Liver (tissue), 10 donors: ENCODE measurements at places on chromosomes 1 and 21. TPM values are rescaled to one million over a fixed set of nuclear protein-coding genes. Genes with fewer than 3 reads are reported as not detected.

DNA sequence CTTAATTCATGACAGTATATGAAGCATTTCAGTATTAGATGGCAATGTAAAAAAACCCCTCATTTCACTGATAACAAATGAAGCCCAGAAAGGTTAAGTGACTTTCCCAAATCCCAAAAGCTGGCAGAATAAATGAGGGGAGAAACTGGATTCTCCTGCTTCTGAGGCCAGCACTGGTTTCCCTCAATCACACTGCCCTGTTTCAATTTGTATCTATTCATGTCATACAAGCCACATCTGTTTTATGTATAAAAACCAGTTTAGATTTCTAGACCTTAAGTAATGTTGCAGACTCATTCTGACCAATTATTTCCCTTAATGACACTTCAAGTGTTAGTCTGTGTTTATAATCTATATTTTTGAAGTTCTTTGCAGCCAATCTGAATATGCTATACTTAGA is 16.8 kb downstream of the PLPPR4 start:
- H3K36me3 ChIP-seq, result no peaks in the 10 kb centered on the region
- H3K27me3 ChIP-seq, result no peaks in the 10 kb centered on the region
- no peak overlapping the region for H3K4me3 ChIP-seq
- H3K4me1 ChIP-seq, result peaks cover 15% of the 10 kb centered on the region
- no peak for DNase-seq

DNA sequence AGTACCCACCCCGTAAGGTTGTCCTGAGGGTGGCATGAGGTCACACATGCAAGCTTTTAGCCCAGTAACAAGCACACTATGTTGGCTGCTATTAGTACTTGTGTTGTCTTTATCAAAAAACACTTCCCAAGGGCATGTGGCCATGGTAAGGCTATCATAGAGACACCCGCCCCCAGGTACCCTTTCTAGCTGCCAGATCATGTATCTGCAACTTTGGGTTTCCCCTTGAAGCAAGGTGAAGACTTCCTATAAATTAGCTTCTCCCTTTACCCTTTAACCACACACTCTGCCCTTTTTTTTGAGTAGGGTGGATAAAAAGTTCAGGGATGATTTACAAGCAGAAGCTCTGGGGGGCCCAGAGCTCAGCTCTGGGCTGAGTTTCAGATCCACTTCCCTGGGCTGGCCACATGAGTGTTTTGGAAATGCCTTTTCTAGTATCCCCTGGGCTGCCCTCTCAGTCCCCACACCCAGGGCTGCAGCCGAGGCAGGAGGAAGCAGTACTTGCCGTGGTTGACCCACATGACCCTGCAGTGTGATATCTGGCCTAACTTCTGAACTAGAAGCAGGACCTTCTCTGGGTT is 2.0 kb downstream of the ZDHHC18 start:
- no peak overlapping the region for H3K4me3 ChIP-seq
- H3K27ac ChIP-seq, result peak overlapping the region; percentile 33
- H3K36me3 ChIP-seq, result no peaks in the 10 kb centered on the region
- H3K4me1 ChIP-seq, result peaks cover 60% of the 10 kb centered on the region

- no peak overlapping the region for H3K4me3 ChIP-seq
- peaks cover 50% of the 10 kb centered on the region for H3K4me1 ChIP-seq
- peak; percentile 63 for DNase-seq
- H3K27ac ChIP-seq, result no peak overlapping the region
- no peaks in the 10 kb centered on the region for H3K36me3 ChIP-seq
Measured at GRCh38 chr1:8314346-8315280, 3.3 kb upstream of the SLC45A1 start.

GRCh38 chr1:119160409-119160808 is 20.0 kb upstream of the WARS2 start:
- no peaks in the 10 kb centered on the region for H3K4me1 ChIP-seq
- no peaks in the 10 kb centered on the region for H3K27me3 ChIP-seq
- DNase-seq, result no peak

DNA sequence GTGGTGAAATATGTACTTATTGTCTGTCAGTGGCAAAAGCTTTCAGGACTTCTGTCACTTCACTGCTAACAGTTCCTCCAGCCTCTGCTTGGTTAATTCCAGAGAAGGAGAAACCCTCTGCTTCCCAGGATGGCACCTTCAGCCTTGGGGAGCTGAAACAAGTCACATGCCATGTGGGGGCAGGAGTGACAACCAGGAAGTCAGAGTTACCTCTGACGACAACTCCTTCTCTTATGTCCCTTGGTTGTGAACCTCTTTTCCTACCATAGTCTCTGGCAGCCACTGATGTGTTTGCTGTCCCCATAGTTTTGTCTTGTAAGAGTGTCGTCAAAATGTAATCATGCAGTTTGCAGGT is 53.6 kb downstream of the FCRL5 start:
- H3K27me3 ChIP-seq, result no peaks in the 10 kb centered on the region
- H3K4me1 ChIP-seq, result no peaks in the 10 kb centered on the region
- H3K4me3 ChIP-seq, result no peak overlapping the region
- H3K36me3 ChIP-seq, result no peaks in the 10 kb centered on the region
- no peak for DNase-seq
- no peak overlapping the region for H3K27ac ChIP-seq

- no peak overlapping the region for H3K4me3 ChIP-seq
- no peaks in the 10 kb centered on the region for H3K36me3 ChIP-seq
- no peaks in the 10 kb centered on the region for H3K27me3 ChIP-seq
- no peak overlapping the region for H3K27ac ChIP-seq
- DNase-seq, result no peak
Measured at GRCh38 chr1:162765788-162766187, 24.7 kb upstream of the HSD17B7 start.

GRCh38 chr1:247500865-247501264 is 35.4 kb downstream of the OR2C3 start:
- H3K27ac ChIP-seq, result no peak overlapping the region
- H3K4me1 ChIP-seq, result no peaks in the 10 kb centered on the region
- H3K4me3 ChIP-seq, result no peak overlapping the region
- no peaks in the 10 kb centered on the region for H3K27me3 ChIP-seq

GRCh38 chr1:152052606-152053005 is 15.8 kb upstream of the S100A11 start:
- peaks cover 6% of the 10 kb centered on the region for H3K27me3 ChIP-seq
- H3K36me3 ChIP-seq, result no peaks in the 10 kb centered on the region
- H3K27ac ChIP-seq, result no peak overlapping the region
- H3K4me1 ChIP-seq, result no peaks in the 10 kb centered on the region

DNA sequence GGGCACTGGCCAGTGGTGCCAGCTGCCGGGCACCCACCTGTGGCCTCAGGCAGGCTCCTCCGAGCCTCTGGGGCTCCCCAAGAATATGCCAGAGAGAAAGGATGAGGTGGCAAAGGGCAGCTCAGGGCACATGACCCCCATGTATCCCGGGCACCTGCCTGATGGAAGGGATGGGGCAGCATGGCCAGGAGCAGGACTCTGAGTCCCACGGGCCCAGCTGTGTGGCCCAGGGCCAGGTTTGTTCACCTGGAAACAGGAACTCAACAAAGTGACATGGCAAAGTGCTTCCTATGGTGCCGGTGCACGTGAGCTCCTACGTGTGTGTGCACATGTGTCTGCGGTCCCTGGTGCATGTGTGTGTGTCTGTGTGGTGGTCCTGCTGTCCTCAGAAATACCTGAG is 9.5 kb upstream of the GPR153 start:
- no peak overlapping the region for H3K4me3 ChIP-seq
- H3K27ac ChIP-seq, result no peak overlapping the region
- H3K27me3 ChIP-seq, result no peaks in the 10 kb centered on the region
- H3K36me3 ChIP-seq, result no peaks in the 10 kb centered on the region
- no peaks in the 10 kb centered on the region for H3K4me1 ChIP-seq
- no peak for DNase-seq

DNA sequence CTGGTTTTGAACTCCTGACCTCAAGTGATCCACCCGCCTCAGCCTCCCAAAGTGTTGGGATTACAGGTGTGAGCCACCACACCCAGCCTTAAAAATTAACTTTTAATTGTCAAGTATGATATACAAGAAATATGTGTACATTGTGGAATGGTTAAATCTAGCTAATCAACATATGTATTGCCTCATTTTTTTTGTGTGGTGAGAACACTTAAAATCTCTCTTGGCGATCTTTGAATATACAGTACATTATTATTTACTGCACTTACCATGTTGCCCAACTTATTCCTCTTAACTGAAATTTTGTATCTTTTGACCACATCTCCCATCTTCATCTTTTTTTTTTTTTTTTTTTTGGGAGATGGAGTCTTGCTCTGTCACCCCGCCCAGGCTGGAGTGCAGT is 23.3 kb downstream of the THRAP3 start:
- no peak for DNase-seq
- no peaks in the 10 kb centered on the region for H3K27me3 ChIP-seq
- H3K27ac ChIP-seq, result peak overlapping the region; percentile 75
- no peak overlapping the region for H3K4me3 ChIP-seq

GRCh38 chr21:32645261-32646182 is 33.3 kb upstream of the CFAP298 start:
- H3K27ac ChIP-seq, result no peak overlapping the region
- peaks cover 6% of the 10 kb centered on the region for H3K36me3 ChIP-seq
- peaks cover 18% of the 10 kb centered on the region for H3K4me1 ChIP-seq
- H3K27me3 ChIP-seq, result no peaks in the 10 kb centered on the region

Gene CTSE
- total RNA-seq, result under 0.01 TPM

Gene PRAMEF8
- not detected for total RNA-seq

Gene ADAMTS4
- 2.2 TPM for total RNA-seq

Gene CYP4B1
- total RNA-seq, result not detected

Gene COL8A2
- 0.33 TPM for total RNA-seq

Gene LCE2A
- total RNA-seq, result not detected

Gene LIPI
- not detected for total RNA-seq
